Head of caudate nucleus (tissue), 42 donors: ENCODE measurements at places on chromosomes 12 and 14.

GRCh38 chr12:12024911-12025682, 45.6 kb upstream of the BCL2L14 start:
- DNase-seq: no peak

DNA sequence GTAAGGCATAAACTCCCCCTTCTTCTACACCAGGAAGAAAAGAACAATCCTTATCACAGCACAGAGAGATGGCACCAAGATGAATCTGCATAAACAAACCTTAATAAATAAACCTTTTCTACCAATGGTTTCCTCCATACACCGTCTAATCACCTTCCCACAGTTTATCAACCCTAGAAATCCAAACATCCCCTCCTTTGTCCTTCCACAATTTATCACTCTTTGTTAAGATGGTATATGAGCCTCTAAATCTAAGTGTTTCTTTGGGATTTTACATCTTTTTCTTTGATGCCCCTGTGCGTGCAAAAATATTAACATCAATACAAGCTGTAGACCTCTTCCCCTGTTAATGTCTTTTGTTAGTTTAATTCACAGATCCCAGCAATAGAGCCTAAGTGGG, 12.5 kb downstream of the DICER1 start:
- no peak for DNase-seq

GRCh38 chr12:3713483-3713882, 39.4 kb downstream of the CRACR2A start:
- no peak for DNase-seq

GRCh38 chr12:22856178-22856577, 231.2 kb downstream of the ETNK1 start:
- DNase-seq: no peak

- no peak for DNase-seq
These were observed 13.9 kb downstream of the EVL start for GRCh38 chr14:100078997-100079725.

DNA sequence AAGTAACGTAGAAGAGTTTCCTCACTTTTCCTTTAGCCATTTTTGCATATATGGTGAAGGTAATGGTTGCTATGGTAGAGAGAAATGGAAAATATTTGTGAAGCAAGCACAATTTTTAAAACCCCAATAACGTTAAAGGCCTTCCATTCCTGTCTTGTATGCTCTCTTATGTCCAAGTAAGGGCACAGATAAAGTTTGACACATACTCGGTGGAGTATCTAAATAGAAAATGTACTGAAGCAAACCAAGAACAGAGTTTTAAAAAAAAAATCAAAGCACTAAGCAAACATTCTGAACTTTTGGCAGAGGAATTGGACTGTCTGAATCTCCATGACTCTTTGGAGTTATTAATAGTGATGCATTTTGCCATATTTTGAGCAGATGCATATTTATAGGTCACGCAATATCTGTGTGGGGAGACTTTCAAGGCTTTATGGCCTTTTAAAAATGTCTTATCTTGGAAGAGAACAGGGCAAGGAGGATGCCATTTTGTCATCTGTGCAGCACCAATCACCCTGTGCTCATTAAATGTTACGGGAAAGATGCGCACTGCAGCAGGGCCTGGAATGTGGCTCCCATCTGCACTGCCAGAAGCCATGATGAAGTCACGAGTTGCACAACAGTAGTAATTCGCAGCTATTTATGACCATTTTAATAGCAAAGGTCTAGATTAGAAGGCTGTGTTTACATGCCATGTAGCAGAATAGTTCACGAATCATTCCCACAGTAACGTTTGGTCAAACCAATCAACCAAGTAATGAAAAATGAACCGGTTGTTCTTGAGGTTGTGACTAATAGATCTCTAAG, 23.3 kb upstream of the AMIGO2 start:
- no peak for DNase-seq

DNA sequence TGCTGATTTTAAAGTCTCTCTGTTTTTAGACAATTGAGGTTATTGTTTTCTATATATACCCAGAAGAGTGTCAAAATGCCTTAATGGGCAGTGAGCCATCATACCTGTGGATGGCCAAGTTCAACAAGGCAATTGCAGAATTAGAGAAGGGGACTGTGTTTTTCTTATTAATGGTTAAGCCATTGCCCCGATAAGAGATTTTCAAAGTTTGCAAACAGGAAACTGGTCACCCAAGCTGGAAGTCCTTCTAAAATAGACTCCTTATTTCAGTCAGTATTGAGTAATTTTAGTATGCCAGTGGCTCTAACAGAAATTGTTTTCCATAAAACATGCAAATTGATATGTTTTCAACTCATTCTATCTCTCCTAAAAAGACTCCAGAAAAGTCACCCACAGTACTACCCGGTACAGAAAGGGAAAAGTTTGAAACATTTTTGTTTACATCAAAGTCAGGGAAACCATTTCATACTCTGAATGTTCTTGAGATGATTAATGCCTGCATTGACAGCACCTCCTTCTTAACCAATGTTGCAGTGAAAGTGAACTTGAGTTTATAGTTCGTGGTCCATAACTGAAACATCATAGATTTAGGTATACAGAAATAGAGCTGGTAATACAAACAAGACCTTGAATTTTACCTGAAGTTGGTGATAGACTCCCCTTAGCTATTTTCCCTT, 191.1 kb downstream of the TMX1 start:
- DNase-seq: no peak

GRCh38 chr14:68669111-68669511, 123.8 kb downstream of the ZFP36L1 start:
- DNase-seq: no peak

GRCh38 chr12:125684968-125685790, 619.9 kb downstream of the AACS start:
- no peak for DNase-seq

GRCh38 chr14:83342590-83342989, 1808.9 kb upstream of the SEL1L start:
- no peak for DNase-seq

DNA sequence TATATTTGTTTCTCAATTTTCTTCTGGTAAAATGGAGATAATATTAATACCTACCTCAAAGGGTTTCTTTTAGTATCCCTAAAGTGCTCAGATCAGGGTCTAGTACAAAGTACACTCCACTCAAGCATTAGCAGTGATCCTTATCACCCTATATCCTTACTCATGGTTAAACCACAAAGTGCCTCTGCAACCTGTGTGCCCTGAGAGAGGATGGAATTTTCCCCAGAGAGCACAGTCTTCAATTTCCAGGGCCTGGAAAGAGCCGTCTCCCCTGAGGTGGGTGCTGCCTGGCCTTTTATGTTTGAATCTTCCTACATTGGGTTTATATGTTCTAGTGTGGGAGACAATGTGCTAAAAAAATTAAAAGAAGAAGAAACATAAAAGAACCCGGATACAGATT, 183.1 kb upstream of the FBXO33 start:
- DNase-seq: no peak

DNA sequence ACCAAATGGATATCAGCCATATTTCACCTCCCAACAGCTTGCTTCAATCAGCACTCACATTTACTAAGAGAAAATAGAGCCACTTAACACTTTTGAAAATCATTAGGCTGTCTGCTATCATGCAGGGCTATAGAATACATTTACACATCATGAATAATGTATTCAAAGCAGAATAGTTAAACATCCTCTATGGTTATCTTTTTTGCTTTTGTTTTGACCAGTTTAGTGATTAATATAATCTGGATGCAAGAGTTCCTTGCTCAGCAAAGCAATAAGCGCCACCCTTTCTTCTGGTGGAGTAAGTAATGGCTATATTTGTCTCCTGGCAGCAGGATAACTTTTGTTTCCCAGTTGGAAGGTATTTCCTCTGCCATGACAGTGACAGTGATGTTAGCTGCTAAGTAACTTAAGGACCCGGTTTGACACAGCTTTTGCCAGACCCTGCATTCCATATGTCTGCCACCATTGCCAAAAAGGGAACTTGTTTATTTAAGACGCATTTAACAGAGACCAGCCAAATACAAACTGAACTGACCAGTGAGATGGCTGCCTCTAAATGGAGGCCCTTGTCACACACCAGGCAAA, 70.3 kb upstream of the NR2C1 start:
- DNase-seq: no peak

GRCh38 chr14:101220921-101221510, 317.5 kb upstream of the RTL1 start:
- peak; percentile 37 for DNase-seq

DNA sequence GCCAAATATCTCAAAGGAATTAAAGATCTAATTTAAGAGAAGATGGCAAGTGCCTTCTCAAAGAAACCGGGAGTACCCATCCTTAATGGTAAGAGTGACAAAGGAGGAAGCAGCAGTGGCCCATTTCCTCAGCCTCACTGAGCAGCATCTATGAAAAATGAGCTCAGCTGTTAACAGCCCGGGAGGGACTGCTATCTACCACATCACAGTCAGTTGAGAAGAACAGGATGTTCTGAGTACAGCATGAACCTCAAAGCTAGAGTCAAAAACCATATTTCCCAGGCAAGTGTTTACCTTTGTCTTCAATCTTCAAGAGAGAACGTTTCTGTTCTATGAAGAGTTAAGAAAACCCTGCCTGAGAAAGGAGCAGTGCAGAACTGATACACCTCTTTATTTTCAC, 115.0 kb downstream of the BTG1 start:
- DNase-seq: no peak

- DNase-seq: no peak
These were observed 778 bp downstream of the SLC8B1 start for GRCh38 chr12:113333877-113334785.

GRCh38 chr12:113462117-113462774, 9.4 kb downstream of the LHX5 start:
- DNase-seq: peak; percentile 89
